WTC11 (cell line): ENCODE measurements at places on chromosomes 16 and 17. TPM values are rescaled to one million over a fixed set of nuclear protein-coding genes. Genes with fewer than 3 reads are reported as not detected.
A peak's percentile ranks its signal among the peaks of the same experiment; 100 is the strongest.

ADAP2 gene
- total RNA-seq = 0.69 to 1.7 TPM (median 1.2 TPM) in 3 replicates

GRCh38 chr16:87410530-87410929, 18.4 kb downstream of the MAP1LC3B start:
- DNase-seq = no peak

DNA sequence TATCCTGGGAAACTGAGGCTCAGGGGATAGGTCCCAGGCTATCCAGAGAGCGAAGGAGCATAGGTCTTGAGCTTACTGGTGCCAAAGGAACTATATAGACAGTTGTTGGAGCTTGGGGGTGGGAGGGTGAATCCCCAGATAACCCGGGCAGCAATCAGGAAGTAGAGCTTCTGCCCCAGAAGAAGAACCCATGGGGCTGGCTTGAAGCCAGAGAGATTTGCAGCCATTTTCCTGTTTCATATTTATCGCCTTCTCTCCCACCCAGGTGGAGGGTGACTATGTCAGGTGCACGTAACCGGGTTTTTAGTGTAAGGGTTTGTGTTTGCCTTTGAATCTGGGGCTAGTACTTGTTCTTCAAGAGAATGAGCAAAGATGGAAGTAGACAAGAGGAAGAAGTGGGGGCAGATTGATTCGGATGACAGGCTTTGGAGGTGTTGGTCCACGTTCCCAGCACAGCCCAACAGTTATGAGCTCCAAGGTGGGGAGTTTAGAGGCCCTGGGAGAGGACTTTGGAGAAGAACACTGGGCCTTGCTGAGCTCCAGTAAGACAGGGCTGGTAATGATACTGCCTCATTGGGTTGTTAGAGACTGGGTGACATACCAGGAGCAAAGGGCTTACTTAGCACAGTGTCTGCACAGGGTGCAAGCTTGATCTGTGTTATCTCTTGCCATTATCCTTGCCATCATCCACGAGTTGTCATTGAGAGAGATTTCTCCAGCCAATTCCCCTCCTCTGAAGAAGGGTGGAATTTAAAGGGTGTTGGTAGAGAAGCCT, 145.6 kb downstream of the CCDC182 start:
- DNase-seq = no peak

CBFA2T3 gene
- total RNA-seq = 1.9 to 2.8 TPM (median 2.6 TPM) in 3 replicates

DNA sequence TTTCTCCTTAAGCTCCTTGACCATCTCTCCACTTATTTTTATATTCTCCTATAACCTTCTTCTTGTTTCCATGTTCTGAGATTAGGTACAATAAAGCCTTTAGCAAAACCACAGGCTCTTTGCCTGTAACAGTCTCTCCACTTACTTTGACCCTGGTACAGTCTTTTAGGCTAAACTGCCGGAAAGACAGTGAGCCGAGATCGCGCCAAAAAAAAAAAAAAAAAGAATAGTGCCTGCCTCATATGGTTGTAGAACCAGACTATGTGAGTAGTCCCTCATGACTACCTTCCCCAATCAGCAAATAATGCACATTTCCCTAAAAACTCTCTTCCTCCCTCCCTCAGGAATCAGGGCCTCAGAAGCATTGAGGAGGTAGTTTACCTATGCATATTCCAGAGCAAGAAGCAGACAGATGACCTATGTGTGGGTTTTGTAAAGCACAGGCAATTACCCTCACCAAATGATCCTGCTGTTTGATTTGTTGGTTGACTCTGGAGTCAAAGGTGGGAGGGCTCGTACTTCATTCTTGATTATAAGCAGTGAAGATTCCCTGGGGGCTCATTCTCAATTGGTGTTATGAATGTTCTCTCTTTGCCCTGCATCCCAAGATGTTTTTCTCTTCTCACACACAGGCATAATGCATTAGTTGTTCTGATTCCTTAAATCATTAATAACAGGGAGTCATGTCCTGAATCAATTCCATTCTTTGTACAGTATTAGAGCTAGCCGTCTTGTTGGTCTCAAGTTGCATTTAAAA, 8.9 kb upstream of the NME1 start:
- no peak for DNase-seq

USP22 gene
- 278 to 289 TPM (median 281 TPM) in 3 replicates for total RNA-seq

CDYL2 gene
- total RNA-seq = 4.3 to 8.2 TPM (median 5.4 TPM) in 3 replicates

GRCh38 chr16:77955127-77955526, 67.2 kb upstream of the CLEC3A start:
- peak; percentile 24 for DNase-seq

- peak; percentile 57 for DNase-seq
Observed at GRCh38 chr17:15262291-15263205, 2.6 kb downstream of the PMP22 start.

GRCh38 chr16:16780588-16780987, 401.6 kb downstream of the NPIPA7 start:
- DNase-seq = no peak

DNA sequence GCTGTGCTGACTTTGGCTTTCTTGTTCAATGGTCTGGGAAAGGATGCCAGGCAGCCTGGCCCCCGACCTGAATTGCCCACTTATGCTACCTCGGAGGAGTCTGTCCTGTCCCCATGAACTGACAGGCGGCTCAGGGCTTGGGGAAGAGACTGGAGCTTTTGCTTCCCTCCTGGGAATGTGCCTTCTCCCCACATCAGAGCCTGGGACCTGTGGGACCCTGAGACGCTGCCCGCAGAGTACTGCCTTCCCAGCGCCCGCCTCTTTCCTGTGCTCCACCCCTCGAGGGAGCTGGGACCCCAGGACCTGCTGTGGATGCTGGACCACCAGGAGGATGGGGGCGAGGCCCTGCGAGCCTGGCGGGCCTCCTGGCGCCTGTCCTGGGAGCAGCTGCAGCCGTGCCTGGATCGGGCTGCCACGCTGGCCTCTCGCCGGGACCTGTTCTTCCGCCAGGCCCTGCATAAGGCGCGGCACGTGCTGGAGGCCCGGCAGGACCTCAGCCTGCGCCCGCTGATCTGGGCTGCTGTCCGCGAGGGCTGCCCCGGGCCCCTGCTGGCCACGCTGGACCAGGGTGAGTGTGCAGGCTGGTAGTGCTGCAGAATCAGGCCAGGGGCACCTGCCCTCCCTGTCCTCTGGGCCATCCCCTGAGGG, 18.5 kb downstream of the FCSK start:
- DNase-seq = no peak

FBXW10 gene
- total RNA-seq = not detected in 3 replicates

GRCh38 chr17:79459846-79460245, 151.0 kb downstream of the RBFOX3 start:
- no peak for DNase-seq

DNA sequence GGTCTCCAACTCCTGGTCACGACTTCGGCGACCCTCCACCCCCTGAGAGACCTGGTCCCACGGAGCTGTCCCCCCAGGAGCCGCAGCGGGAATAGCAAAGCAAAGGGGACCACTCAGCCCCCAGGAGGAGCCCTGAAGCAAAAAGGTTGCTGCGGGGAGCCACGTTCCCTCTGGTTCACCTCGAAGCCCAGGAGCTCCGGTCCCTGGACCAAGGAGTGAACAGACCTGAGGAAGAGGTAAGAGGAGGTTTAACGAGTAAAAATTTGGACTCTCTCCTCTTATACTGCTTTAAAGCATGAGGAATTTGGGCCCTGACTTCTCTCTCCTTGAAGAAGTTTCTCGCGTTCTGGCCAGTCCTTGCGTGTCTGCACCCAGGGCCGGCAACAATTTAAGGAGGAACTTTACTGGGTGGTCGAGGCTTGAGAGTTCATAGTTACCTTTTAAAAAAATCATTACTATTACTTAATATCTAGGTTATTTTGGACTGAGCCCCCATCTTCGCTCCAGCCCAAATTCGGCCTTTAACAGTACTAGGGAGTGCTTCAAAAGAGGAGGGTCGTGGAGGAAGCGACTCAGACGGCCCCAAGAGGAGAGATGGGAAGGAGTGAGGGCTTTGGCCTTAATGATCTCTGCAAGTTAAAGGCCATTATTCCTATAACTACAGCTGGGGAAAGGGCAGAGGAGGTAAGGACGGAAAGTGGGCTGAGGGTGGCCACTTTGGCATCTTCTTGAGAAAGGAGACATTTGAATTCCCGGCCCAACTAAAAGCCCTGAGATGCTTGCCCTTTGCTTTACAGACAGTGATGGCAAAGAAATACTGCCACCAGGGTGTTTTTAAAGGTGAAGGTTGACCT, 16.9 kb upstream of the HOXB9 start:
- no peak for DNase-seq

DNA sequence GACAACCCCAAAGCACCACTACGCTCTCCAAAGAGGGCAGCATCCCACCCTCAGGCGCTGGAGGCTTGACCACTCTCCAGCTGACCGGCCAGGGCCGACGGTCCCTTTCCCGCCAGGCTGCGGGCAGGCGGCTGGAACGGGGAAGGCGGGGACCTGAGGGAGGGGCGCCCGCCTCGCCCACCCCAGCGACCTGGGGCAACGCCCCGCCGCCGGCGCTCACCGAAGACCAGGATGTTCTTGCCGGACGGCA, 431 bp downstream of the DYNC1LI2 start:
- DNase-seq = peak; percentile 40

- no peak for DNase-seq
Observed at GRCh38 chr17:66944351-66945146, 20.0 kb upstream of the CACNG4 start.

- no peak for DNase-seq
Observed at GRCh38 chr16:30144917-30145316, 21.9 kb upstream of the MAPK3 start.

DNA sequence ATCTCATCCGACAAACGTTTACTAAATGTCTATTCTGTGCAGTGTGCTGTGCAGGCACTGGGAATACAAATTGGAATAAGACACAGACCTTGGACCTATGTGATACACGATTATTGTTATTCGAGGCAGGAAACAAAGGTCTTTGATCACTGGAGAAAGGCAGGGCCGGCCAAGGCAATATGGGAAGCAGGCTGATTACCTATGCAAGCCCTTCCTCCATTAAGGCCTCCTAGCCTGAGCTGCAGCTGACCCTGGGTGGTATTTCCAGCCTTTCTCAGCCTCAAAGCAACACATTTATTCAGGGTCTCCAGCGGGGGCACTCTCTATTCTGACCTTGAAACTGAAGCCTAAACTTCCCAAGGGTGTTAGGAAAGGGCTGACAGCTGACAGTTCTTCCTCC, 13.4 kb downstream of the ST6GALNAC1 start:
- DNase-seq = peak; percentile 27

- DNase-seq = no peak
Observed at GRCh38 chr16:57343221-57343620, 15.4 kb upstream of the CCL22 start.

C16orf86 gene
- total RNA-seq = 4.1 to 5.4 TPM (median 4.9 TPM) in 3 replicates

PMFBP1 gene
- total RNA-seq = 1.9 to 3.4 TPM (median 3.2 TPM) in 3 replicates

DNA sequence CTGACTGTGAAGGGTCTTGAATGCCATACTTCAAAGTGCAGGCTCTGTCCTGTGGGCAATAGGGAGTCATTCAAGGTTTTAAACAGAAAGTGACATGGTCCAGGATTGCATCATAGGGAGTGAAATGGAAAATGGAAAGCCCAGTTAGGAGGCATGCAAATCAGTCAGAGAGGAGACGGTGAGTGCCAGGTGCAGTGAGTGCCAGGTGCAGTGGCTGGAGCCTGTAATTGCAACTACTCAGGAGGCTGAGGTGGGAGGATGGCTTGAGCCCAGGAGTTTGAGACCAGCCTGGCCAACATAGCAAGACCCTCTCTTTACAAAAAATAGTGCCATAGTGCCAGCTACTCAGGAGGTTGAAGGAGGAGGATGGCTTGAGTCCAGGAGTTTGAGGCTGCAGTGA, 35.2 kb upstream of the SIAH1 start:
- no peak for DNase-seq

HSPB9 gene
- total RNA-seq = 0.30 to 0.57 TPM (median 0.46 TPM) in 3 replicates

DNA sequence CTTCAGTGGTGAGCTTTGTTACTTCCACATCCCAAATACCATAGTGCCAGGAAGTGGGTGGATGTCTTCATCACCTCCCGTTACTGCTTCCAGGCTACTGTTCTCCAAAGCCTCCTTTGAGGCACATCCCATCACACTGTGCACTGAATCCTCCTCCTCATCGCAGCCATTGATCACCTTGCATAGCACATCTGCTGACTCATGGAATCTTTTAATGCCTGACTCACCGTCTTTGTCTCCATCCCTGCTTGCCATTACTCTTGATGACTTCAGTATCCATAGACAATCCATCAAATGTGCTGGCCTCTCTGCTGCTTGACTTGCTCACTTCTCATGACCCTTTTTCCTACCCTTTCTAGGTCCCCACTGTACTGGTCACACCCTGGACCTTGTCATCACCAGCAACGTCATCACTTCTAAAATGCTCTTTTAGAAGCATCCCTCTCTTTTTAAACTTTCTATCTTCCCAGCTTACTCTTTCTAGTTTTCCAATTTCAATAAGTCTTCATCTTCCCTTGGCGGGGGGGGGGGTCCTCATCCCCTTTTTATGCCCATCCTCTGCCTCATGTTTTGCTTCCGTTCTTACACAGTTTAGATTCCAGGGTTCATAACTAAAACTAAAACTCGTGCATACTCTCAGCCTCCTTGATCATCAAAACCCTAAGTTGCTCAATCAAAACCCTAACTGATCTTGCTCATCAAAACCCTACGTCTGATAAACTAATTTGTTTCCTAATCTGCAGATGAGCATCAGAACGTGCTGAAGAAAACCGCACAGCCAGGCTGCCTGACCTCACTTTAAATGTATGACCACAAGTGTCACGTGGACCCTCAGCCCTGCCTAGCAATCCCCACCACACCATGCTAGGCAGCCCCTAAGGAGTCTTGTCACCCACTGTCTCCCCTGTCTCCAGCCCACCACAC, 289.7 kb upstream of the ZFHX3 start:
- DNase-seq = no peak

GRCh38 chr16:71631776-71632175, 5.8 kb downstream of the MARVELD3 start:
- no peak for DNase-seq

DNA sequence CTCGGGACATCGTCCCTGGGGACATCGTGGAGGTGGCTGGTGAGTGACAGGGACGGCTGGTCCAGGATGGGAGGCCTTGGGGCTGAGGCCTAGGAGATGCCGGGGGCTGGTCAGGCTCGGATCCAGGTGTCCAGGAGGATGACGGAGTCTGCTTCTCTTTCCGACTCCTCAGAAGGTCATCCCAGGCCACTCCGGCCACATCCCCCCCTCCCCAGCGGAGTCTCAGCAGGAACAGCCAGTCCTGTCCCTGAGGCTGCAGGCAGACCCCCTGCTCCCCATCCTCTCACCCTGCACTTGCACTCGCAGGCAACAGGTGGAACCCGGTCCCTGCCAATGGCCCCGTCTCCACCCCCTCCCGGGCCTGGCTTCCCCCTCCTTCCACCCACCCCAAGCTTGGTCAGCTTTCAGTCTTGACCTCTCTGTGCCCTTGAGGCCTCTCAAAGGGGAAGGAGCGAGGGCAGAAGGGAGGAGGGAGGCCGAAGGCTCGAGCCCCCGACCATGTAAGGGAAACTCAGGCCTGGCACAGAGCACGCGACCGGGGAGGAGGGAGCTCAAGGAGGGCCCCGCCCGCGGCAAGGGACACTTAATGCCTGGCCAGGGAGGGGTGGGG, 4.4 kb downstream of the ATP2A1 start:
- peak; percentile 63 for DNase-seq

DNA sequence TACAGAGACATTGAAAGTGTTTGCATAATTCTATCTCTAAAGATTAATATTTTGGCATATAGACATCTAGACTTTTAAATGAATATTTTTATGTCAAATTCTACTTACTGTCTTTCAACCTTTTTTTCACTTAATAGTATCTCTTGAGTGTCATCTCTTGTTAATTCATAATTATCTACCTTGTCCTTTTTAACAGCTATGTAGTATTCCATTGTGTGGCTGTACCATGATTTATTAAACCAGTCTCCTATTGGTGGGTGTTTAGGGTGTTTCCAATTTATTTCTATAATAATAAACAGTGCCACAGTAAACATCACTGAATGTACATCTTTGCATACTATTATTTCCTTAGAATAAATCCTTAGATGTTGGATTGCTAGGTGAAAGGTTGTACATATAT, 16.3 kb upstream of the RNF222 start:
- DNase-seq = no peak

MYL4 gene
- 0.50 TPM in 1 of 3 replicates, not detected in the others for total RNA-seq

ACSF2 gene
- total RNA-seq = 19.1 to 19.9 TPM (median 19.7 TPM) in 3 replicates

SPATA20 gene
- total RNA-seq = 24.6 to 30.6 TPM (median 26.3 TPM) in 3 replicates
